ENCODE measurements at places on chromosomes 1 and 21.

DNA sequence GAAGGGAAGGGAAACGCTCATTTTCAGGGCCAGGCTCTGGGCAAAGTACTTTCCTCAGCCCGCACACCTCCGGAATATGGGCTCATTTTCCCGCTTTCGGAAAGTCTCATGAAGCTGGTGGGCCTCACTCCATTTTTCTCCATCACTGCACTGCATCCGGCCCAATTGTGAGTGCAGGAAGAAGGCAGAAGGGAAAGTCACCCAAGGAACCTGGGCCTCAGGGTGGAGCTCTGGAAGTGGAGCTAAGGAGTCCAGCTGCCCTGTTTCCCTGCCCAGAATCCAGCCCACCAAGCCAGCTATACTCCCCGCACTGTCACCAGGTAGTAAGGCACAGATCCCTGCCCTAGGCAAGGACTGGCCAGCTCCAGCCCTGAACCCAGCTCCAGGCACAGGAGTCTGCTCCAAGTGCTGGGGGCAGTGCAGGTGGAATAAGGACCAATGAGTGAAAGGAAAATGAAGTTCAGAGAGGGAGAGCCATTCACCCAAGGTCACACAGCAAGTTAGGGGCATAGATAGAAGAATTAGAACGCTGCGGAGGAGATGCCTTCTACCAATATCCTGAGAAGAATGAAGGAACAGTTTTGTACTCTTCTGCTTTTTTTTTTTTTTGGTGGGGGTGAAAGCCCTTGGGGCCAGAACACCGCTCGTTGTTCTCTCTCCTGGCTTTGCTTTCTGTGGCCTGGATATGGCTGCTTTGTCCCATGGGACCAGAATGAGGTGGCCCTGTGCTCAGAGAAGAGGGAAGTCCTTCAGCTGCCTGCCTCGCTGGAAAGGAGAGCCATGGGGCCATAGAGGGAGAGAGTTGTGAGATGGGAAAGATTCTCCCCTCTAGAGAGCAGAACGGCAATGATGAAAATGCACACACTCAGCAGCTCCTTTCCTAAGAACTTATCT is 10.0 kb downstream of the LRP8 start:
- DNase-seq, result no peak

- peak; percentile 54 for DNase-seq
Measured at GRCh38 chr1:19010995-19011844, 54.7 kb upstream of the IFFO2 start.

GRCh38 chr1:61204528-61204927 is 122.2 kb downstream of the NFIA start:
- DNase-seq, result no peak

DNA sequence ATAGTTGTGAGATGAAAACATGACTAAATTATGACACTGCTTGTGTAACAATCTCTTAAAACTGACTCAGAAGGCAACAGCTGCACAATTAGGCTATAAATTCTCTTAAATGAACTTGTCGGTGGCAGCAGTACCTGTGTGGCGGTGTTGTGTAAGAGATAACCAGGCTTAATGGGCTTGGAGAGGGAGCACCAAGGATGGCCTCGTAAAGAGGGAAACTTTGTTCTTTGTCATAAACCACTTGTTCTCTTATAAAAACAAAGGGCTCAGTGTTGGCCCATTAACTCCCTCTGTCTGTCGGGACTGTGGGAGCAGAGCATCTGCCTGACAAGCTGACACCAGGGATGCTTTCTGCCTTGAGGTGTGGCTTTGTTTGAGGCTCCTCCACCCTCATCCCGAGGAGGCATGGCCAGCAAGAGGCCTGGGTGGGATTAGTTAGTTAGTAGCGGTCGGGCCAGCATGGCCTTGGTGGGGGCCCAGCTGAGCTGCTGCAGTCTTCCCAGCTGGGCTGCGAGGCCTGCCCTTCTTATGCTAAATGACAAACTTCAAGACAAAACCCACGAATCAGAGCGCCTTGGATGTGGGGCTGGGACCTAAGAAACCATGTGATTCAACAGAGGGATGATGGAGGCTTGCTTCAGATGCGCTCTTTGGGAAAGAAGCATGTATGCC is 171.4 kb downstream of the CAMTA1 start:
- DNase-seq, result peak; percentile 55

DNA sequence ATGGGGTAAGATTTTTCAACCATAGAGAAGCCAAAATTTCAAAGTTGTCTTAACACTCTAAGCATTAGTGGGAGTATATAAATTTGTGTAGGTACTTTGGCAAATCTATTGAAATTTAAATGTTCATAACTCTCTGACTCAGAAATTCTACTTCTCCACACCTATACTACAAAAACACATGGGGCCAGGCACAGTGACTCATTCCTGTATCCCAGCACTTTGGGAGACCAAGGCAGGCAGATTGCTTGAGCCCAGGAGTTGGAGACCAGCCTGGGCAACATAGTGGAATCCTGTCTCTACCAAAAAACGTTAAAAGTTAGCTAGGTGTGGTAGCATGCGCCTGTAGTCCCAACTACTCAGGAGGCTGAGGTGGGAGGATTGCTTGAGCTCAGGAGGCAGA is 41.3 kb upstream of the RAVER2 start:
- DNase-seq, result no peak

DNA sequence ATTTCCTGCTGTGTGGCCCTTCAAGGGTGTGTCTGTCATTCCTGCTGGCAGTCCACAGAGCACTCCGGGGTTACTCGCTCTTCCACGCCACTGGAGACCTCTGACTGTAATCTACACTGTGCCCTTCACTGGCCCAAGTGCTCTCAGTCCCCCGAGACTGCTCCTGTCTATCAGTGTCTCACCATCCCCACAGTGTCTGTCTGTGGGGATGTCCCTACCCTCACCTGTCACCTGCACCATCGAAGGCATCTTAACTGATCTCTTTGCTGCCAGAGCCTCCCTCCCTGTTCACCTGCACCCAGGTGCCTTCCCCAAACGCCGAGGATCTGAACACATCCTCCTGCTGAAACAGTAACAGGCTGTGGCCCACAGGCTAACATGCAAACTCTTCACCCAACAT is 136.7 kb downstream of the MATN1 start:
- DNase-seq, result no peak

DNA sequence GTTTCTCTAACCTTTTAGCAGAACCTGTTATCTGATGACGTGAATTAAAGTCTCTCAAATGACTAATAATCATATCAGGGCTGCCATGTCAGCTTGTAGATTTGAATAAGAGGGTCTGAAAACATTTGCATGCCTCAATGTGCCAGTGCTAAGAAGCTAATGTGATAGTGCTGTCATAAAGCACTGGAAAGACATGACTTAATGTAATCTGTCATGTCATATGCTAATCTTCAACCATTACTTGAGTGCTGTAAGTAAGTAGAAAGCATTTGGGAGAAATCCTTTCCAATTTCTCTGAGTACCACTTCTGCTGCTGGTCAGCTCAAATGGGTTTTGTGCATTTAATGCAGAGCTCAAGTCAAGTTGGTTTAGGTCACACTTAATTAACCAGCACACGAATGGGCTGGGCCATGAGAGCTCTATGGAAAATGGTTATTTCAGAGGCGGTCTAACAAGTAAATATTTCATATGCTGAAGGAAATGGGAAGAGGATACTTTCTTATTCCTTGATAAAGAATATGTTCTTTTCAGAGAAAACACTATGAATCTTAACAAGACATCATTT is 609.2 kb downstream of the LMO4 start:
- no peak for DNase-seq

GRCh38 chr21:44599264-44600029 is 950 bp upstream of the KRTAP10-7 start:
- no peak for DNase-seq

GRCh38 chr1:223258751-223259198 is 105.2 kb downstream of the SUSD4 start:
- DNase-seq, result peak; percentile 33

GRCh38 chr1:179754041-179754624 is 11.0 kb downstream of the FAM163A start:
- no peak for DNase-seq

DNA sequence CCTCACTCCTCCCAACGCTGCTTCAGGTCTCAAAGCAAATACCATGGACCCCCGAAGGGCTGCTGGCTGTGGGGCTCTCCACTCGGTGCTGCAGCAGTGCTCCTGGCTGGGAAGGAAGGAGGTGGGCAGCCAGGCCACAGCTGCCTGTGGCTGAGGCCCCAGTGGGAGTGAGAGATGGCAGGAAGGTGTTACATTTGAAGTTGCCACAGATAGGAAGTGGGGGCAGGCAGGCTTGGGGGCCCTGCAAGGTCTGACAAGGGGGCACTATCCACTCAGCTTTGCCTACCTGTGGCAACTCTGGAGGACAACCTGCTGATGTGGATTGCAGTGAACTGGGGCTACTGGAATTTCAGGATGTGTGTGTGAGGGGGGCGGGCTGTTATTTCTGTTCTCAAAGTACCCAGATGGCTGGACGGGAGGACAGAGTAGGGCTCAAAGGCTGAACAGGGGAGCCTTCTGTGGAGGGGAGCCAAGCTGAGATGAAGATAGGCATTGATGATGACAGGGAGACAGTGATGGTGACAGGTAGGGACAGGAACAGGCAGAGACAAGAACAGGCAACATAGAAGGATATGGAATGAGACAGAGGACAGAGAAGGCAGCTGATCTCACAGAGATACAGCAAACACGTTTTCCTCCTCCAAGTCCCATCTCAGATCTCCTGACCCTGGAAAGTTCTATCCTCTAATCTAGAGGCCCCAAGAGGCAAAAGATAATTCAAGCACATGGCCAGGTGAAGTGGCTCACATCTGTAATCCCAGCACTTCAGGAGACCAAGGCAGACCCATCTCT is 1.8 kb downstream of the ZNF683 start:
- no peak for DNase-seq

- peak; percentile 35 for DNase-seq
Measured at GRCh38 chr1:224502459-224503160, 68.0 kb upstream of the WDR26 start.

DNA sequence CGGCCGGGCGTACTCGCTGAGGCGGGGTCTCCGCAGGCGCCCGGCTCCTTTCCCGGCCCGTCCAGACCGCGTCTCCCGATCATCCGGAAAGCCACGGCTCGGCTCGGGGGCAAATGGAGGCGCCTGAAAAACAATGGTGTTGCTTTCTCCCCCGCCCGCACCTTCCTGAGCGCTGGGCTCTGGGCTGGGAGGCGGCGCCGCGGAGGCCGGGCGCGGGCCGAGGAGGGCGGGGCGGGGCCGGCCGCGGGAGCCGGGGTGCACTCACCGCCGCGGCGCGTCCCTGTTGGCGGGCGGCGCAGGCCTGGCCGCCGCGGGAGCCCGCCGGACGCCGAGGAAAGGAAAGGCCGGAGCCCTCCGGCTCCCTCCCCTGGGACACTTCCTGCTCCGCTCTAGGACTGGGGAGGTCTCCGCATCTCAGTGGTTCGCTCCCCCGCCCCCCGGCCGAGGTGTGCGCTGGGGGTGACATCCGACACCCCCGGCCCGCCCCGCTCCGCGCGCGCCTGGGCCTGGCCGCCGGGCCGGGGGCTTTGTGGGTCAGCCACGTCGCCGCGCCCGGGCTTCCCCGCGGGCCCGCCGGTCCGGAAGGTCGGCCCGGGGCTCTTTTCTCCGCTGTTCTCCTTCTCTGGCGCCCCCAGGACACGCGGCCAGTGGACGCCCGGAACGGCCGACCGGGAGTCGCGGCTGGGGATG is at the start of gene ZNF496:
Gene ZNF496, minus strand, starts transcription at position 343 of the 690 bp plus-strand sequence. CDS start 2,289 bp downstream, outside the sequence.
- peak; percentile 98 for DNase-seq

DNA sequence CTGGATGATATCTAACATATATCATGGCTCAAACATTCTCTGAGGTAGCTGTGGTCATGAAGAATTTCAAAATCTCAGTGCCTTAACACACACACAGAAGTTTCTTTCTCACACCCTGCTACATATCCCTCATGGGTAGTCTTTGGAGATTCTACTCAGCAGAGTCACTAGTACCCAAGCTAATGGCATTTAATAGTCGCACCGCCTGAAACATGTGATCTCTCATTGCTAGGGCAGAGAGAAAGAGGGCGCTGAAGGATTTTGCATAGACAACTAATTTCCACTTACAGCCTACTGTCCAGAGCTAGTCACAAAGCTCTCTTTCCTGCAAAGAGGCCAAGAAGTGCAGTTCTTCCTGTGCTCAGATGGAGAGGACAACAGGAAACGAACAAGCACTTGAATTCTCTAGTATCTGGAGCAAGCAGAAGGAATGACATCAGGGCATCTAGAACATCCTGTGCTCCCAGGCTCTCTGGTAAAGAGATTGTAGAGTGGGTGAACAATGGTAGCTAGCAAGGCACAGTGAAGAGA is 183.4 kb upstream of the PTBP2 start:
- no peak for DNase-seq

GRCh38 chr1:16183765-16184556 is 28.1 kb upstream of the EPHA2 start:
- no peak for DNase-seq

- DNase-seq, result no peak
Measured at GRCh38 chr1:63101336-63101735, 221.0 kb upstream of the FOXD3 start.

GRCh38 chr1:145991735-145992412 is 4.5 kb downstream of the TXNIP start:
- no peak for DNase-seq

DNA sequence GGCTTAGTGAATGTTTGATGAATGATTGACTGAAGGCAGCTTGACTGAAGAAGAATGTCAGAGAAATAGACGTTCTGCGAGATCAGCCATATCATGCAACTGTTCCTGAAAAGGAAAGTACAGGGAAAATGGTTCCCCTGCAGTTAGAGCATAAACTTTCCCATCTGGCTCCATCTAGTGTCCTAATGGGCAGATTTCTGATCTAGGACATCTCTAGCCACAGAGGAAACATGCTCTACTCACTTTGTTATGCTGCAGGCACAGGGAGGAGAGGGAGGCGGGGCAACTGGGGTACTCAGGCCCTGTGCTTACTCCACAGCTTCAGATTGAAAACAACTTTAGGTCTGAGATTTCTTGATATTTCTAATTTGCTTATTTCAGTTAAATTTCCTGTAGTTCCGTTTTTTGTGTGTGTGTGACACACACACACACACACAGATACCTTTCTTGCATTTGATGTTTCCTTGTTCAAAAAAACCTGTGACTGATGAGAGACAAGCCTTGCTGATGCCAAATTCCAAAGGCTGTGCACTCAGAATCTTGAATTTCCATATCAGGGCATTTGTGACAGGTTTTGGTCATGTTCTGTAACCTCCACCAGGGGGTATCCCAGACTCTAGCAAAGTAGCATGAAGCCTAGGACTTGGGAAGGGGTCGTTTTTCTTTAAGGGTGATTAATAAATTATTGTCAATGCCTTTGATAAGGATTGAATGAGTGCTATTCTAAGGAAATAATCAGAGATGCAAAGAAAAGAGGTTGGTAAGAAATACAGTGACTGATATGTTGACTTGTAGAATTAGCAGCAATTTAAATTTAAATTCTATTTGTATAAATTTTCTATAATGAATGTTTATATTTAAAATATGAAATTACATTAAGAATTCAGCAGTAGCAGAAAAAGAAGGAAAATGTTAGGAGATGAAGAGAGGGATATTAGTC is 139.7 kb upstream of the BEND5 start:
- DNase-seq, result peak; percentile 43

DNA sequence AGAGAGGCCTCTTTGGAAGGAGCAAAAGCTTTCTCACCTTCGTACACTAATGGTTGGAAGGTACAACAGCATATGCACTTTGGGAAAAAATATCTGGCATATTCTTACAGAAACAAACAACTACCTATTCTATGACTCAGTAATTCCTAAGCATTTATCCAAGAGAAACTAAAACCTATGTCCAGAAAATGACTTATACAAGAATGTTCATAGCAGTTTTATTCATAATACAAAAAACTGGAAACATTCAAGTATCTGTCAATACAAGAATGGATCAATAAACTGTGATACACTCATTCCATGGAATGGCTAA is 8.2 kb downstream of the NBPF1 start:
- no peak for DNase-seq

- DNase-seq, result no peak
Measured at GRCh38 chr1:201785291-201785690, 43.7 kb upstream of the IPO9 start.

All from iPS-NIHi11 (cell line).